ENCODE measurements at places on chromosomes 12 and 14. TPM values are rescaled to one million over a fixed set of nuclear protein-coding genes. Genes with fewer than 3 reads are reported as not detected.

DNA sequence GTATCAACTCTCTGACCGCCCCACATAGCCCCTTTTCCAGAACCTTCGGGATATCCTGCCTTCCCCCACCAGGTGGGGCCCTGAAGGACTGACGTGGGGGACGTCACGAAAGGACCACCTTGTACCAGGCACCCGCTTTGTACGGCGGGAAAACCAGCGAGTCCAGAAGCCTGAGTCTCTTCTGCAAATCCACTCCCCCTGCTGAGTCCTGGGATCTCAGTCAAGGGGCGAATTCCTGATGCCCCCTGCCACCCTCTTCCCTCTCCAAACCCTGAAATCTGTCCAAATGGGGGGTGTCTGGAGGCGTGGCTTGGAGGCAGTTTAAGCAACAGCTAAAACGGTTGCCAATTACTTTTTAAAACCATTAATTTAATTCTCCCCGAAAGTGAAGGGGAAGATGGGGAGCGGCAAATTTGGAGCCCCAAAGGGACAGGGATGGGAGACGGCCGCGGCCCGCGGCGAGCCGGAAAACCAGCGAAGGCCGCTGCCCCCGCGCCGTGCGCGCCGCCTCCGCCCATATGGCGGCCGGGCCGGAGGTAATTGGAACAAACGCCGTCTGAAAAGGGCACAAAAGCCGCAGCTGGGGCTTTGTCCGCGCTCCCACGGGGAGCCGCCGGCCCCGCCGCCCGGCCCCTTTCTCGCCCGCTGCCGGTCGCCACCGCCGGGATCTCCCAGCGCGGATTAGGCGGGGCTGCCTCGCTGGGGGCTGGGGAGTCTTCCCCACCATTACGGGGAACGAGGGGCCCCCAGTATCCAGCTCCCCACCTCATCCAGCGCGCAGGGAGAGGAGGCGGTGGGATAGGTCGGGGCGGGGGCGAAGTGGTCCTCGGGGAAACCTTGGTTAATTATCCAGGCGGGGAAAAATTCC is 6.6 kb downstream of the LHX5 start:
- ATAC-seq = no peak

DNA sequence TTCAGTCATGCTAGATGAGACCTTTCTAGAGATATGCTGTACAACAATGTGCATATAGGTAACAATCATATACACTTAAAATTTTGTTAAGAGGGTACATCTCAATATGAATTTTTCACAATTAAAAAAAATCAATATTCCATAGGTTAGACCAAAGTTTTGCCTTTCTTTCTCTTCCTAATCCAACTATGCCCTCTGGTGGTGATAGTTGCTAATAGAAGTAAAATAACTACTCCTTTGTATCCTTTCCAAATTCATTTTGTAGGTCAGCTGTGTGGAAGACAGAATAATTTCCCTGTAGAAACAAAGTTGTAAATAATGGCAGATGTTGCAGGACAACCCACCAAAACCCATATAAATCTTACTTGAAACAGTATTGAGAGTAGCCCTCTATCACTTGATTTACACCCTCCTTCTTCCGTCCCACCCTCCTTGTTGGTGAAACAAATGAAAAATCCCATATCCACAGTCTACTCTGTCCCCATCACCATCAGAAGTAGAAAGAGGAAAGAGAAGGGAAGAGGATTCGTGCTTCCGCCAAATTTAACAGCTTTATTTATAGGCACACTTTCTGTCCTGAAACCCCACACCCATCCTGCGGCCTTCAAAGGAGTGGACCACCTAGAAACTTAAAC is 34.2 kb upstream of the KICS2 start:
- ATAC-seq = peak; percentile 50

DNA sequence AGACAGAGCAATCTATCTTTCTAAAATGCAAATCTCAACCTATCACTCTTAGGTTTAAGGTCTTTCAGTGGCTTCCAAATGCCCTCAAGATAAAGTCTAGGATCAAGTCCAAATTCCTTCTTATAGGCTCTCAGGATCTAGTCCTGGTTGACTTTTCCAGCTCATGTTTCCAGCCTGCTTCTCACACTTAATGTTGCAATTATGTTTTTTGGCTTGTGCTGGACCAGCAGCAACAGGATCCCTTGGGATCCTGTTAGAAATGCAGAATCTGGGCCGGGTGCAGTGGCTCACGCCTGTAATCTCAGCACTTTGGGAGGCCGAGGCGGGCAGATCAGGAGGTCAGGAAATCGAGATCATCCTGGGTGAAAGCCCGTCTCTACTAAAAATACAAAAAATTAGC is 10.6 kb downstream of the GPR33 start:
- no peak for ATAC-seq

DNA sequence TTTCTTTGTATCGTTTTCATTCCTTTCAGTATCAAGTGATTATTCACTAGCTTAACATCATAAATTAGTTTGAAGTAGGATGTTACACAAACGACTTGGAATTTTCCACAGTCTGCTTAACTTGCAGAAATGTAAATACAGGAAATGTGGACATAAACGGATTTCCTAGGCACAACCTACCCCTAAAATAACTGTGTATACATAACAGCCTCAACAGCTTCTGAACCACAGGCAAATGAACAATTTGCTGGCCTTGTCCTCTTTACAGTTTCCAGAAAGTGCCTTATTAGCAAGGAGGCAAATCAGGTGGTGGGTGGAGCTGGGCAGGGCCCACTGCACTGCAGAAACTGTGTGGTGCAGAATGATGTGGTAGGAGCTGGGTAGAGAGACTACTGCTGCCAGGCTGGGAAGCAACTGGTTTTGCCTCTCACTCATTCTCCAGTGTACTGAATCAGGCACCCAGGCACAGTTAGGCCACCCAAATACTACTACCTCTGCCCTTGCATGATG is 14.1 kb downstream of the DRAM1 start:
- ATAC-seq = peak; percentile 26

The CISTR gene
- not detected for total RNA-seq

GRCh38 chr12:52126605-52127578 is 47.4 kb downstream of the SMIM41 start:
- ATAC-seq = no peak

- ATAC-seq = no peak
Measured at GRCh38 chr12:126454581-126454980, 1389.3 kb downstream of the AACS start.

GRCh38 chr14:42185718-42186117 is 579.0 kb downstream of the LRFN5 start:
- no peak for ATAC-seq

- ATAC-seq = peak; percentile 51
Measured at GRCh38 chr14:69650948-69651369, 39.6 kb downstream of the SUSD6 start.

GRCh38 chr14:104442631-104443390 is 136.8 kb upstream of the C14orf180 start:
- peak; percentile 20 for ATAC-seq

- peak; percentile 53 for ATAC-seq
Measured at GRCh38 chr12:44015333-44015941, 179.6 kb downstream of the TMEM117 start.

The OR4E2 gene
- total RNA-seq = not detected

- no peak for ATAC-seq
Measured at GRCh38 chr12:92502417-92503028, 200.3 kb upstream of the PLEKHG7 start.

- no peak for ATAC-seq
Measured at GRCh38 chr14:36949371-36949770, 223.0 kb downstream of the SLC25A21 start.

DNA sequence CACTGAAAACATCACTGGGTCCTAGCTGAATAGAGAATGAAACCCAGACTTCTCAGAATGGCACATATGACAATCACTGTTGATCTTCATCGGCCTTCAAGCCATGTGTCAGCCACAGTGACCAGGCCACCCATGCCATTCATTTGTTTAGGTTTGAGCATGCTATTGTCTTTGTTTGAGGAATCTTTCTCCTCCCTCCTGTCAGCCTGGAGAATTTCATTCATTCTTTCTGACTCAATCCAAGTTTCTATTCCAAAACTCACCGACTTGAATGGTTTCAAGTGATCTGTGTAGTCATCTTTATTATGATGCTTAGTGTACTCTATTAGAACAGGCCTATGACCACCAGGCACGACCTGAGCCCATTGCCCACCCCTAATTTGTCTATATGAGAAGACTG is 106.3 kb downstream of the ETNK1 start:
- ATAC-seq = no peak

DNA sequence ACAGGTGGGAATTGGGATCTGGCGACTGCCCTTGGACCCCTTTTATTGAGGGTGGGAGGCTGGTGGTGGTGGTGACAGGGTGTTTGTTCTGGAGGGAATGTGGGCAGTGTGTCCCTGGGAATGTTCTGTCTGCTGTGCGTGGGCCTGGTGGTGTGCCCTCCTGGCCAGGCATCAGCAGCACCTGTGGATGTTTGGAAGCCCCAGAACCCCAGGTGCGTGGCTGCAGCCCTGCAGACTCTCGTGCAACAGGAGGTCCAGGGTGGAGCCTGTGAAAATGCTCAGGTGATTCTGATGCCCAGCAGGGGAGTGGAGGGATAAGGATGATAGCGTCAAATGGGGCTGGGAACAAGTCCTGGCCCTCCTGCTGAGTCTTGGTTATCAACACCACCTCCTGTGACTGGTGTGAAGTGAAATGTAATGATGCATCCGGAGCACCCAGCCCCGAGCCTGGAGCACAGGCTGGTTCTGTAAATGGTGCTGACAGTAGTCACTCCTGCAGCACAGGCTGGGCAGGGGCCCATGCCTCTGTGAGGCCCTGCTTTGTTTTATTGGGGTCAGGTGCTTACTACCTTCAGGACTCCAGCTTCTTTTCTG is 176.6 kb downstream of the TSPAN9 start:
- ATAC-seq = no peak

DNA sequence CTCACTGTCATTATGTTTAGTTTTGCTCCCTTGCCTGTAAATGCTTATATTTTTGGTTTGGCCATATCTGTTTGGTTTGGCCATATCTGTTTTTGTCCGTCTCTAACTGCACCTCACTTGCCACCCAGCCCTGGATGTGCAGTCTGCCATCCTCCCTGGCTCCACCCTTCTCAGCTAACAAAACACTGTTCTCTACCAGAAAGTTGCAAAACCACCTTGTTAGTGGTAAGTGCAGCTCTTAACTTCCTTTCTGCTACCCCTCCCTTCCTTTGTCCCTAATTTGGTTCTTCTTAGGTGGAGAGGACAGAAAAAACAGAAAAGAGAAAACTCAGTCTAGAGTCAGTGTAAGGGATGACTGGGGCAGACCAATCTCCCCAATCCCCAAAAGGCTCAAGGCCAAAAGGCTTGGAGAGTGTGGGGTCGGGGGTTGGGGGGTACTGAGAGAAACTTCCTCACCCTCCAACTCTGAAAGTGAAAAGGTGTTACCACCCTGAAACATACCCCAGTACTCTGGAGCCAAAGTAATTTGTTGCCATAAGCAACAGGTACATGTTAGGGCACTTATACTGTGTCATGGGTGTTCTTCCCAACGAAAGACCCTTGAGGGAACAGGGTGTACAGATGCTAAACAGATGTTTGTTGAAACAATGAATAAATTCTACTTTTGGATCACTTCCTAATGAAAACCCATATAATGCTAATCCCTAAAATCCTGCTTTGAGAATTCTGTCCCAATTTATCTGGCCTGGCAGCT is 5.0 kb downstream of the BIN2 start:
- peak; percentile 57 for ATAC-seq

DNA sequence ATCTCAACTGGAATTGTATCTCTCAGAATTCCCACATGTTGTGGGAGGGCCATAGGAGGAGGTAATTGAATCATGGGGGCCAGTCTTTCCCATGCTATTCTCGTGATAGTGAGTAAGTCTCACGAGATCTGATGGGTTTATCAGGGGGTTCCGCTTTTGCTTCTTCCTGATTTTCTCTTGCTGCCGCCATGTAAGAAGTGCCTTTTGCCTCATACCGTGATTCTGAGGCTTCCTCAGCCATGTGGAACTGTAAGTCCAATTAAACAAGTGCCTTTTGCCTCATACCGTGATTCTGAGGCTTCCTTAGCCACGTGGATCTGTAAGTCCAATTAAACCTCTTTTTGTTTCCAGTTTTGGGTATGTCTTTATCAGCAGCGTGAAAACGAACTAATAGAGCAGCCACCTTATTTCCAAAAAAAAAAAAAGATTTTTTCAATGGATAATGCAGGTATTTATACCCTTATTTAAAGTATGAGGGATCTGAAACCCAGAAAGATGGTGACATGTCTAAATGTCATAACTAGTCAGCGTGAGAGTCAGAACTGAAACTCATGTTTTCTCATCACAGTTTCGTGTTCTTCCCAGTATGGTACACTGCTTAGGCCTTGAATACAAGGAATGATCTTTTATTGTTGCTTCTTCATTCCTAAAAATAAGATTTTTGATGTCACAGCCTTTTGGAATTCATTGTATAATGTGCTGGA is 89.6 kb downstream of the ERC1 start:
- ATAC-seq = no peak

The HNF1A gene
- not detected for total RNA-seq

The CYP46A1 gene
- total RNA-seq = not detected

GRCh38 chr12:31732926-31733548 is 4.2 kb upstream of the AMN1 start:
- peak; percentile 80 for ATAC-seq

The LPAR5 gene
- total RNA-seq = 18.9 TPM

The DCTN2 gene
- total RNA-seq = 105 TPM

GRCh38 chr12:39372204-39372925 is 70.6 kb downstream of the KIF21A start:
- ATAC-seq = no peak

GRCh38 chr14:64364907-64365306 is 23.2 kb upstream of the MTHFD1 start:
- no peak for ATAC-seq

The DHH gene
- 0.12 TPM for total RNA-seq

The AQP2 gene
- not detected for total RNA-seq

- ATAC-seq = no peak
Measured at GRCh38 chr14:73365727-73366126, 92.6 kb downstream of the NUMB start.

The KCNC2 gene
- not detected for total RNA-seq

- no peak for ATAC-seq
Measured at GRCh38 chr14:37844614-37845013, 249.2 kb downstream of the TTC6 start.

Measured in esophagus mucosa (tissue), 1 donor.